ENCODE measurements at places on chromosomes 11 and 22. TPM values are rescaled to one million over a fixed set of nuclear protein-coding genes. Genes with fewer than 3 reads are reported as not detected.

The SCGB1C1 gene
- total RNA-seq, result not detected

The MAP6 gene
- total RNA-seq, result 1.6 TPM

The H19 gene
- 19.9 TPM for total RNA-seq

The SLC22A6 gene
- not detected for total RNA-seq

The OR10G8 gene
- total RNA-seq, result not detected

The HTATIP2 gene
- not detected for total RNA-seq

DNA sequence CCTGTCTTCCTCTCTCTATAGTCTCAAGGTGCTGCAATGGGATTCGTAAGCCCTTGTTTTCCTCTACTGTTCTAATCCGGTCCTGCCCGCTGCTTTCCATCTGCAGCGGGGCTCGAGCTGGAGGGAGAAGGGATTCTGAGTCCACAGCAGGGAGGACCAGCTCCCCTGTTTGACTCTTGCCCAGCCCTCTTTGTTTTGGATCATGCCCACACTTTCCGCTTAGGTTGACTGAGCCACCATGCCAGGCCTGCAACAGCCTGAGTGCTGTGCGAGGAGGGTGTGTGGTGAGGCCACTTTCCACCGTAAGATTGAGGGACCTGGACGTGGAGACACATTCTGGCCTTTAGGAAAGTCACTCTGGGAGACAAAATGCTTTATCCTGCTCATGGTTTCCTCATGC is 58.3 kb downstream of the CEP164 start:
- DNase-seq, result peak; percentile 67

DNA sequence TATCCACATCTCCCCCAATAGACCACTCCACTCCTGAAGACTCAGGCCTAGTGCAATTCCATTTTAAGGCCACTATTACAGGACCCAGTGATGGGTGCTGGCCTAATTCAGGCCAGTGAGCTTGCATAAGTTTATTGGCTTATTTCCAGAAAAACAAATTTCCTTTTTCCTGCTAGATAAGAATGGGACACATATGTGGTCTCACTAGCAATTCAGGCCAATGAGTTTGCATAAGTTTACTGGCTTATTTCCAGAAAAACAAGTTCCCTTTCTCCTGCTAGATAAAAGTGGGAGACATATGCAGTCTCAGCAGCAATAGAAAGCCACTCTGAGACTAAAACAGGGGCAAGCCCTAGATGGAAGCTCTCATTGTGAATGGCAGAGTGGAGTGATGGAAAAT is 22.4 kb downstream of the ADM start:
- DNase-seq, result no peak

DNA sequence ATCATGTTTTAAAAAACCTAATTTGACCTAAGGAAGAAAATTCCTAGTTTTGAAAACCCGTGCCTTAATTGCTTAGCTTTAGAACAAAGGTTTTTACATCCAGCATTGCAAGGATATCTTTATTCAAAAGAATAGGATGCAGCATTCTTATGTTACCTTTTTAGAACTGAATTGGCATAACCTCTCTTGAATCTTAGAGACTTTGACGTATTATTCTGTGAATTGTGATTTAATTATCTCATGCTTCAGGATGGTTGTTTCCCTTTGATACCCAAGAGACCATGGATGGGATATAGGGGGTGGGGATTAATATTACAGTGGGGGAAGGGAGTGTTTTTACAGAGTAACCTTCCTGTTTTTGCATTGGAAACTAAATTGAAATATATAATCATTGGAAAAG is 49.4 kb downstream of the ARHGEF12 start:
- peak; percentile 62 for DNase-seq

DNA sequence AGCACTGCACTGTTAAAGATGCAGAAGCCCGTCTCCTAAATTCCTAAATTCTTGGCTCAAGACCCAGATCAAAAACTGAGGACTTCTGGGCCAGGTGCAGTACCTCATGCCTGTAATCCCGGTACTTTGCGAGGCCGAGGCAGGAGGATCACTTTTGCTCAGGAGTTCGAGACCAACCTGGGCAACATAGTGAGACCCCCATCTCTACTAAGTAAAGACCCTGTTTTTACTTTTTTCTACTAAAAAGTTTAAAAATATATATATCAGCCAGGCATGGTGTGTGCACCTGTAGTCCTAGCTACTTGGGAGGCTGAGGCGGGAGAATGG is 29.7 kb downstream of the PDGFB start:
- no peak for DNase-seq

GRCh38 chr11:120079750-120080610 is 57.9 kb downstream of the TRIM29 start:
- no peak for DNase-seq

DNA sequence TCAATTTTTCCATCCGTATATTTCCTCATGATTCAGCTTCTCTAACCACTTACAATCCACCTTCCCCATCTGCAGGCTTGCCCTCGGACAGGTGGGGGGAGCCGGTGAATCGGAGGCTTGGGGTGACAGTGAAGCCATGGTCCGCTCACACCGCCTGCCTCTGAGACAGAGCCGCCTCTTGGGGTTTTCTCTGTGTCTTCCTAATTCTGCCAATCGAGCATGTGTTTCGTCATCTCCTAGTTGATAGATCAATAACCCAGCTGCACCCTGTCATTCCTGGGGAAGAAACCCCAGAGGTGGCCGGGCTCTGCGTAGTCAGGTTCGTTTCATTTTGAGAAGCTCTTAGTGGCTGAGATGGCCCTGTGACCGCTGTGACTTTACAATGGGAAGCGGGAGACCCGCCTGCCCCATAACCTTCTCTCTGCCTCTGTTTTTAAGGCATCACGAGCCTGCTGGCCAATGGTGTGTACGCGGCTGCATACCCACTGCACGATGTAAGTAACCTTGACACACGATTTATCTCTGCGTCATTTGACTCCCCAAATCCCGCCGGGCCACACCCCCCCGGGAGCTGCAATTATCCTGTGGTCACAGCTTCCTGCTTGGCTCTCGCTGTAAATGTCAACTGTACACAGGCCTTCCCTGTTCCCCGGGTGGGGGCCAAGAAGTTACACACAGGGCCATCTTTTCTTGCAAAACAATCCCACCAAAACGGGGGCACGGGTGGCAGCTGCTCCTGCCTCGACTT is 33.3 kb downstream of the ANO1 start:
- no peak for DNase-seq

GRCh38 chr11:64268893-64269539 is 15.4 kb downstream of the BAD start:
- DNase-seq, result peak; percentile 65

DNA sequence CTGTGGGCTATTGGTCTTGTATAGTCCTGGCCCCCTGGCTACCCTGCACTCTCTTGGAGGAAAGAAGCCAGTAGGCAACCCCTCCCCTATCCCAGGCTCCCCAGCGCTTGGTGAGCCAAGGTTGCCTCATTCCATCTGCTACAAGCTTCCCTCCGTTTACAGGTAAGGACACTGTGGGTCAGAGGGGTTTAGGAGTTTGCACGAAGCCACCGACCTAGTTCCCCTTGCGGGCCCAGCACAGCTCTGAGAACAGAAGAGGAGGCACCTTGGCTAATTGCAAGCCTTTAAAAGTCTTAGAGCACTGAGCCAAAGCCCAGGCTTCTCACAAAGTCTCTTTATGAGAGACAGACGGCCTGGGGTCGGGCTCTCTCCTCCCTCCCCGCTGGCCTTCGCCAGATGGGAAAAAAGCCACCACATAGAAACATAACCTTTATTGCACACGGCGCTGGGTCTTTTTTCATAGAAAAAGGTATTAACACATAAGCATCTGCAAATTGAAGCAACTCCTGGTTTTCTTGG is 99.8 kb downstream of the CEP164 start:
- DNase-seq, result no peak

- DNase-seq, result peak; percentile 29
These were observed 350.1 kb downstream of the TBC1D22A start for GRCh38 chr22:47112582-47112965.

DNA sequence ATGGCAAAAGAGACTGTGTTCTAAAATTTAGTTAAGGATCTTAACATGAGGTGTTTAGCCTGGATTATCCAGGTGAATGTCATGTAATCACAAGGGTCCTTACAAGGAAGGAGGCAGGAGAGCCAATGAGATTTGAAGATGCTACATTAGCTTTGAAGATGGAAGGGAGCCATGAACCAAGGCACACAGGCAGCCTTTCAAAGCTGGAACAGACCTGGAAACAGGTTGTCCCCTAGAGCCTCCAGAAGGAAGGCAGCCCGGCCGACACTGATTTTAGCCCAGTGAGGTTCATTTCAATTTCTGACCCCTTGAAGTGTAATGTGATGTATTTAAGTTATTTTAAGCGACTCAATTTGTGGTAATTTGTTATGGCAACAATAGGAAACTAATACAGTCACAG is 195.3 kb upstream of the MTMR2 start:
- peak; percentile 83 for DNase-seq

DNA sequence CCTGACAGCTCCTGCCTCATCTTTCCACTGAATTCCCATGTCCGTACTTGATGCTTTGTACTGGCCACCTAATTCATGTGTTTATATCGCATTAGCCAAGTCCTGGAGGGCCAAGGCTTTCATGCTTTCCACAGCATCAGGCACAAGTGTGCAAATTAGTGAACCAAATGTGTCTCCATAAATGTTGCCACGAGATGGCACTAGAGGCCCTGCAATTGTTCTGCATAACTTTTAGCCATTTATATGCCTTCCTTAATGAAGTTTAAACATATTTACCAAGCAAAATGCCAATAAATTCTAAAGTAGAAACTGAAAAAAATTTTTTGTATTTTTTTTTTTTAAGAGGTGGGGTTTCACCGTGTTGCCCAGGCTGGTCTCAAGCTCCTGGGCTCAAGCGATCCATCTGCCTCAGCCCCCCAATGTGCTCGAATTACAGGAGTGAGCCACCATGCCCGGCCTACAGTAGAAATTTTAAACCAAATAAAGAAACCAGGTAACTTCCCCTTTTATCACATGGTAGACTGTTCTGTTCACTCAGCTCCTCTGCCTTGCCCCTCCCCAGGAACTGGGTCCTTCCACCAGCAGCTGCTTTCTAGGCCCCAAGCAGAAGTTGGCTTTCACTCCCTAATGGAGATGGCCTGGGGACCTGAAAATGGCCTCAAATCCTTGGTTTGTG is 20.8 kb upstream of the IL18BP start:
- DNase-seq, result peak; percentile 77

DNA sequence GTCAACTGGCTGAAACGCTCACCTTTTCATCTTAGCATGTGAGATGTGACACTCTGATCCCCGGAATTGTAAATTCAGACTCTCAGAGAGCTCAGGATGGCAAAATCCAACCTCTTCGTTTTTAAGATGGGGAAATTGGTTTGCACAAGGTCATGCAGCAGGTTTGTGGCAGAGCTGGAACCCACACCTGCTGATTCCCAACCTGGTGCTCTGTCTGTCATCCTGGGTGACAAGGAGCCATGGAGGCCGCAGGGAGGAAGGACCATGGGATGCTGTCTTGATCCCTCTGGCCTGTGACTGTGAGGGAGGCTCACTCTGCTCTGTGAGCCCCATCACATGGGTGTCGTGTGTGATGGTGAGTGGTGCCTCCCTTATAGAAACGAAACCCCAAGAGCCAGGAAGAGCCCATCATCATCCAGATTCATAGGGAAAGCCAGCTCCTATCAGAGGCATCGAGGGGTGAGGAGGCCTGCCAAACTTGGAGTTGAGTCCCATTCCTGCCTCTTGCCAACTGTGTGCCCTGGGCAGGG is 87.4 kb upstream of the SYT13 start:
- no peak for DNase-seq

Data from G401 (cell line).